ENCODE measurements at places on chromosomes 6 and 20.

DNA sequence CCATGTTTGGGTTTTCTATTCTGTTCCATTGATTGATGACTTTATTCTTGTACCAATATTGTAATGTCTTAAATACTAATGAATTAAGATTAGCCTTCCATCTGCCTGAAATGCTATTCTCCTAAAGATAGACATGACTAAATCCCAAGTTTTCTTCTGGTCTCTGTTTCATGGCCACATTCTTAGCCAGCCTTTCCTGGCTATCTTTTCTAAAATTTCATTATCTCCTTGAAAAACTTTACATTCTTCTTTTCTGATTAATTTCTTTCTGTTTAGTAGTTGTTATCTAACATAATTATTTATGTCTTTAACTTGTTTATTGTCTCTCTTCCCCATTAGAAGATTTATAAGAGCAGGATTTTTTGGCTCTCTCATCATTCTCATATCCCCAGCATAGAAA is 4.4 kb upstream of the PRIM2 start:
- DNase-seq, result no peak

- DNase-seq, result no peak
Measured at GRCh38 chr6:3510178-3510577, 53.3 kb upstream of the SLC22A23 start.

DNA sequence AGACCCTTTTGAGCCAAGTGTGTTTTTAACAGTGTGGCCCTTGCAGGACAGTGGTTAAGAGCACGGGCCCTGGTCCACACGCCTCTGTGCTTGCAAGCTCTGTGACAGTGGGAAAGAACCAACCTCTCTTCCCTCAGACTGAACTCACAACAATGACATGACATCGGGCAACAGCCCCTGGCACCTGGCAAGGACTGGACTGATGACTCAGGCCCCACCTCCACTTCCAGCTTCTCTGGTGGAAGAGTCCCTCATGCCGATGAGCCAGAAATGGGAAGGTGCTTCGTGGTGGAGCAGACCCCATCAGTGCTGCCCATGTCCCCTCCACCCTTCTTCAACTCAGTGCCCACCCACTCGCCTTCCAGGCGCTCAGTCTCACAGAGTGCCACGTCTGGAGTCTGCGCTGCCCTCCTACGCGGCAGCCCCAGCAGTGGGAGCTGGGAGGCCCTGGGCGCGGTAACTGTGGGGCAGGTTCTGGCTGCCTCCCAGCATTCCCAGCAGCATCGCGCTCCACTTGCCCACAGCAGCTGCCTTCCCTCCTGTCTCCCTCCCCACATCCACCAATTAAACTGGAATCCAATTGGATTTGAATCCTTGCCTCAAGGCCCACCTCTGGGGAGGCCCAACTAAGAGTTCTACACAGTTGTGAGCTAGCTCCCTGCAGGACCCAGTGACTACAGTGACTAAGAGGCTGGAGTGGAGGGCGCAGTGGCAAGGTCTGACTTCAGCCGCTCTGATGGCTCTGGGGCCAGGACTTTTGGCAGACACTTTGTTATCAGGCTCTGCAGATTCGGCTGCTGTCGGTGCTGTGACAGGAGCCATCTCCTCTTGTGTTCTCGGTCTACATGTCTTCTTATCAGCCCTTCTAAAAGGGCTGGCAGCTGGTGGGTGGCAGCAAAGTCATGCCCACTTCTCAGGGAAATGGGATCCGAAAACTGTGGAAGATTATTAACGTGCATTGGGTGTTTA is 156.8 kb upstream of the MLN start:
- DNase-seq, result no peak

- DNase-seq, result no peak
Measured at GRCh38 chr20:10758446-10758845, 84.6 kb upstream of the JAG1 start.

GRCh38 chr20:16007164-16007563 is 566.1 kb downstream of the KIF16B start:
- no peak for DNase-seq

GRCh38 chr6:39263303-39264037 is 34.2 kb upstream of the KCNK5 start:
- no peak for DNase-seq

GRCh38 chr6:169445661-169446581 is 192.3 kb upstream of the THBS2 start:
- no peak for DNase-seq
